ENCODE measurements at places on chromosomes 7 and 10.
A peak's percentile ranks its signal among the peaks of the same experiment; 100 is the strongest.

- peak; percentile 12 for DNase-seq
Measured at GRCh38 chr7:28272461-28272877, 91.9 kb upstream of the JAZF1 start.

DNA sequence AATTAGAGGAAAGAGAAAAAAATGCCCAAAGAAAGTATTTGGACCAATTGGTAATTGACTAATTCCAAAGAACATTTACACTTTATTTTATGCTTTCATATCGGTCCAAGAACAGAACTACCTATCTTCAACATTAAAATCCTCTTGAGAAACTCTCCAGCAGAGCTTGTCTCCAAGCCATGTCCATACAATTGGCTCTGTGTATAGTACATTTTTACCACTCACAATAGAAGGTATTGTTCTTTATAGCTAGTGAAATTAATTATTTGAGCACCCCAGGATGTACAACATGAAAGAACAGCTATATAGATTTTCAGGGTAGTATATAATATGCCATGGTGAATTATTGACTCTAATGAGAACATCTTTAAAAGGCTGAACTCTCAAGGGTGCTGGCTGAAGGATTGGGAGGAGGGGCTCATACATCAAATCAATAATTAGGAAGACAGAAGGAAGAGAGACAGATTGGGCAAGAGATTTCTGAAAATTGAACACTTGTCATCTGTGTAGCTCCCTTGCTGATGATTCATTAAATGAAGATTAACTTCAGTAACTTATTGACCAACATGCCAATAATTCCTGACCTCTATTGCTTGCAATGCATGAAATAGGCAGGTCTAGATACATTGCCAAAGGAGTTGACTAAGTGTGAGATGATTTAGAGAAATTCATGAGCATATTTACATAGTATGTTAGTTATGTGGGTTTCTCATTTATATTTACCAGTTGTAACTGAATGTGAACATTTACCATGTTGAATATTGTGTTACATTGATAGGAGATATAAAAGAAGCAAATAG lies 249.7 kb downstream of the MTERF1 start:
- no peak for DNase-seq

DNA sequence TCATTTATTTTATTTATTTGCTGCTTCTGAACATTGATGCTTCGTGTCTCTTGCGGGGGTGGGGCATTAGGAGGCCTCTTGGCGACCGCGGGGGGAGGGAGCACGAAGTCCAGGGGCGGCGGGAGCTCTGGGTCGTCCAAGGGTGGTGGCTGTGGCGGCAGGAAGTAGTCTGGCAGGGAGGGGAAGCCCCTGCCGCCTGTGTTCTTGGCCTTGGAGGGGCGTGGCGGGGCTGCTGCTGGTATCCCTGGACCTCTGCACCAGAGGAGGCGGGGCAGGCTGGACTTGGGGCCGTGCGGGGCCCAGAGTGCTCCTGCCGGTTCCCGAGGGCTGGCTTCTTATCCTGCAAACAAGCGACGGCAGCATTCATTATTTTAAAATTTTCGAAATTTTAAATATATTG lies 70.5 kb upstream of the ABI1 start:
- no peak for DNase-seq

DNA sequence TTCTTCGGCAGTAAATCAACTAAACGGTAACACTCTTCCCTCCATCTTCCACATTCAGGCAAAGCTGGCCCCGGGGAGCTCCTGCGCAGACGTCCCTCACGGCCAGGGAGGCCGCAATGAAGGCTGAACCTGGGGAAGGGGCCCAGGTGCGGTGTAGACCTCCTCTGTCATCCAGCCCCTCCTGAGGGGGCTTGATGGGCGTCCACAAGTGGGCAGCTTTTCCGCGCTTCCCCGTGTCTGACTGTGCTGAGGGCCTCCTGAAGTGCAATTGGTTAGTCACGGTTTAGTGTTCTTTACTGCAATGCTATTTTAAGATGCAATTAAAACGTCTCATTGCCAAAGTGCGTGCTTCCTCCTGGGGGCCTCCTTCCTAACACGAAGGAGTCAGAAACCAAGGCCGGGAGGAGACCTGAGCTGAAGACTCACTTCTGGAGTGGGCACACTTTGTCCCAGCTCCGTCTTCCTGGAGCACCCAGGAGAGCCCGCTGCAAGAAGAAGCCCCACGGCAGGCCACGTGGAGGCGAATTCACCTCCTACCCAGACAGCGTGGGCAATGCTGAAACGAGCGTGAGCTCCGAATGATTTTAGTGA lies 173.3 kb downstream of the ELFN1 start:
- DNase-seq, result no peak

- DNase-seq, result no peak
Measured at GRCh38 chr7:99766484-99767099, 17.4 kb downstream of the CYP3A4 start.

DNA sequence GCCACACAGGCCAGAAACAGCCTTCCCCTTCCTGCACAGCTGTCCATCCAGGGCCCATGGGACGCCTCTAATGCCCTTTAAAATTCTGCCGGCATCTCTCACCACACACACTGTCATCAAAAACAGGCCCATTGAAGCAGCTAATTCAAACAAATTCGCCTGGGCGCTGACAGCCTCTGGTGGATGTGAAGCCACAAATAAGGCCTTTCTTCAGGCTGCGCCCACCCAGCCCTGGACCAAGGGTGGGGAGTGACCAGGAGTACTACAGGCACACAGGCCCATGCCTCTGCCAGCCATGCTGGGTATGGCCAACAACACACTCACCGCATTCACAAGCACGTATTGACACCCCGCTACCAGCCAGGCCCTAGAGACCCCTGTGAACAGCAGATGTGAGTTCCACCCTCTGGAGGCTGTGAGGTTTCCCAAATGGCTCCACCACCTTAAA lies 54.6 kb downstream of the SLIT1 start:
- DNase-seq, result no peak

GRCh38 chr7:114648117-114648516 lies 233.5 kb downstream of the FOXP2 start:
- DNase-seq, result no peak

- DNase-seq, result no peak
Measured at GRCh38 chr10:77400033-77400432, 237.6 kb downstream of the KCNMA1 start.

Data from CD4-positive, alpha-beta T cell treated with Interleukin-6 at 100 ng/mL for 8 hours (primary cell).